ENCODE measurements at places on chromosomes 5 and 9.

- no peak for DNase-seq
These were observed 21.5 kb downstream of the GFRA3 start for GRCh38 chr5:138252944-138253343.

- DNase-seq = no peak
These were observed 183.9 kb downstream of the SLIT3 start for GRCh38 chr5:169116961-169117461.

- DNase-seq = no peak
These were observed 34.0 kb downstream of the CDK5RAP2 start for GRCh38 chr9:120545701-120546550.

DNA sequence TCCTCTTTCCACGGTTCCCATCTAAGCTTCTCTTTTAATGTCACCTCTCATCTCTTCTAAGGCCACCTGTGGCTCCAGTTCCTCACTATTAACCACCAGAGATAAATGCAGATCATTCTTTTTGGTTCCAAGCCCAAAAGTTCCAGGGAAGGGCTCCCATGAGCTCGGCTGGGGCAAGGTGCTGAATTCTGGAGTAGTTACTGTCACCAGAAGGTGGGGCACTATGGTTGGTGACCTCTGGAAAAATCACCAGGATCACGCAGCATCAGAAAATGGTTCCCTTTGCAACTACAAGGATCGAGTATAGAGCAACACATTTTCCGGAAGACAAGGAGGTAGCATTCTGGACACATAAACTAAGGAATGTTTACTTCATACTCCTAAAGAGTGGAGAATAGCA, 528.7 kb upstream of the DAP start:
- DNase-seq = no peak

DNA sequence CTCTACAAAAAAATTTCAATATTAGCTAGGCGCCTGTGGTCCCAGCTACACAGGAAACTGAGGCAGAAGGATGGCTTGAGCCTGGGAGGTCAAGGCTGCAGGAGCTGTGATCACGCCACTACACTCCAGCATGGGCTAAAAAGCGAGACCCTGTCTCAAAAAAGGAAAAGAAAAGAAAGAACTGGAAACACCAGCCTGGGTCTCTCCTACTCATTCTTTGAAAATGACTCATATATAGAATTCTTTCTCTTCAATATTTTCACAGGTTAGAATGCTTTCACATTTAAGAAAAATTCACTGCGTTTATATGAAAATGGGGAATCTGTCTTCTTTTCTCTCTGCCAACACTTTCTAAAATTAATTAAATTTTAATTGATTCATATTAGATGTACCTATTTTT, 115.6 kb downstream of the TRPM6 start:
- DNase-seq = no peak

DNA sequence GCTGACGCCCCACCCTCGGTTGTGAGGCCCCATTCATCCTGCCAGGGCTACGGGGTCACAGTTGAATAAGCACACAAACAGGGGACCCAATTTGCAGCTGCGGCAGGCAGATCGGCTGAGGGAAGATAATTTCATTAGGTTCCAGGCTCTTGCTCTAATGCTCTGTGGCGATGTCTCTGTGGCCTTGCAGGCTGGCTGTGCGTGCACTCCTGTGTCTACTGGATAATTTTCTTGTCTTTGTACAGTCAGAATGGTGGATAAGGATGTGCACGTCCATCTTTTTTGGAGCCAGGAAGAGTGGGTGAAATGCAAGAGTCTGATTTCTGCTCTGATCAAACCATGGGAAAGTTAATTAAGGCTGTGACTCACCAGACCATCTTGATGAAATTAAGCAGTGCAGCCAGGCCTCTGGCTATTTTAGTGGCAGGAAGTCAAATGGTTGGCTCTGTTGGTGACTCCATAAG, 39.2 kb downstream of the NSG2 start:
- DNase-seq = peak; percentile 42

GRCh38 chr5:143921525-143922311, 109.8 kb downstream of the HMHB1 start:
- no peak for DNase-seq

DNA sequence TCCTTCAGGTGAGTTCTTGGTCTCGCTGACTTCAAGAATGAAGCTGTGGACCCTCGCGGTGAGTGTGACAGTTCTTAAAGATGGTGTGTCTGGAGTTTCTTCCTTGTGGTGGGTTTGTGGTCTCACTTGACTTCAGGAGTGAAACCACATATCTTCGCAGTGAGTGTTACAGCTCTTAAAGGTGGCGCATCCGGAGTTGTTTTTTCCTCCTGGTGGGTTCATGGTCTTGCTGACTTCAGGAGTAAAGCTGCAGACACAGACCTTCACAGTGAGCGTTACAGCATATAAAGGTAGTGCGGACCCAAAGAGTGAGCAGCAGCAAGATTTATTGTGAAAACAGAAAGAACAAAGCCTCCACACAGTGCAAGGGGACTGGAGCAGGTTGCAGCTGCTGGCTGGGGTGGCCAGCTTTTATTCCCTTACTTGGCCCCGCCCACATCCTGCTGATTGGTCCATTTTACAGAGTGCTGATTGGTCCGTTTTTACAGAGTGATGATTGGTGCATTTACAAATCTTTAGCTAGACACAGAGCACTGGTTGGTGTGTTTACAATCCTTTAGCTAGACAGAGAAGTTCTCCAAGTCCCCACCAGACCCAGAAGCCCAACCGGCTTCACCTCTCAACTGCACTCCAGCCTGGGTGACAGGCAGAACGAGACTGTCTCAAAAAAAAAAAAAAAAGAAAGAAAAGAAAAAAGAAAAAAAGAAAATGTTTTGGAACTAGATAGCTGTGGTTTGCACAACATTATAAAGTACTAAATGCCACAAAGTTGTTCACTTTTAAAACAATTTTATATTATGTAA, 9.1 kb upstream of the ERMP1 start:
- DNase-seq = no peak
